NCI-H1436 treated with DMSO at 0.1 percent for 48 hours (cell line): ENCODE measurements at places on chromosomes 2 and 18.

- no peak for DNase-seq
Measured at GRCh38 chr2:60555066-60555782, 1.8 kb upstream of the BCL11A start.

DNA sequence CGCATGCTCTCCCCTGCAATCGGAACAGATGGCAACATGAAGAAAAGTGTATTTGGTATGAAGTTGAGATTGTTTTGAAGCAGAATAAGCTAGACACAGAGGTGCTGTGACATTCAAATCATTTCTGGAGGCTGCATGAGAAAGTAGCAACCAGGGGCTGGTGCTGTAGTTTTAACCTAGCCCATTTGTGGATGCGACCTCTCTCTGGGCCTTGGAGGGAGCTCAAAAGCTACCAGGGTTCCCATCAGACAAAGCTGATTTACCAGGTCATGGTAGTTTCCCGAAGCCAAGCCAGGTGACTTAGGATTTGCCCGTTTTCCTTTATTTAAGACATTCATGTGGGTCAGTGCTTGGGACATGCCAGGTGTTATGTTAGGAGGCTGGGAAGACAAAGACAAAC lies 77.5 kb downstream of the CIB4 start:
- no peak for DNase-seq

GRCh38 chr2:143121957-143122356 lies 7.3 kb upstream of the ARHGAP15 start:
- DNase-seq: no peak

GRCh38 chr18:62464266-62464665 lies 58.6 kb upstream of the ZCCHC2 start:
- no peak for DNase-seq

GRCh38 chr18:9516437-9517064 lies 41.2 kb downstream of the RALBP1 start:
- DNase-seq: peak; percentile 27

GRCh38 chr2:71789556-71790204 lies 336.3 kb downstream of the DYSF start:
- no peak for DNase-seq

DNA sequence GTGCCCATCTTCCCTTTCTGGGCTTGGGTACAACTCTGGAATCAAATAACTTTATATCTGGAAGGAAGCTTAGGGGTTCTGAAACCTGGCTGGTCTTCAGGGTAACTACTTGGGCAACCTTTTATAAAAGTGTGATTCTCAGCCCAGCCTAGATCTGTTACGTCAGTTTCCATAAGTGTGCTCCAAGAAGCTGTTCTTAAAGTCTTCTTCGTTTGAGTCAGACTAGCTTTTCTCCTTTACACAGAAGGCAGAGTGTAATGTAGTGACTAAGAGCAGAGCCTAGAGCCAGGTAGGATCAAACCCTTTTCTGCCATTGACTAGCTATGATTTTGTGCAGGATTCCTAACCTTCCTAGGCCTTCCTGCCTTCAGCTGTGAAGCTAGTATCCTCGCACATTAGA lies 5.8 kb downstream of the ITGA6 start:
- no peak for DNase-seq

DNA sequence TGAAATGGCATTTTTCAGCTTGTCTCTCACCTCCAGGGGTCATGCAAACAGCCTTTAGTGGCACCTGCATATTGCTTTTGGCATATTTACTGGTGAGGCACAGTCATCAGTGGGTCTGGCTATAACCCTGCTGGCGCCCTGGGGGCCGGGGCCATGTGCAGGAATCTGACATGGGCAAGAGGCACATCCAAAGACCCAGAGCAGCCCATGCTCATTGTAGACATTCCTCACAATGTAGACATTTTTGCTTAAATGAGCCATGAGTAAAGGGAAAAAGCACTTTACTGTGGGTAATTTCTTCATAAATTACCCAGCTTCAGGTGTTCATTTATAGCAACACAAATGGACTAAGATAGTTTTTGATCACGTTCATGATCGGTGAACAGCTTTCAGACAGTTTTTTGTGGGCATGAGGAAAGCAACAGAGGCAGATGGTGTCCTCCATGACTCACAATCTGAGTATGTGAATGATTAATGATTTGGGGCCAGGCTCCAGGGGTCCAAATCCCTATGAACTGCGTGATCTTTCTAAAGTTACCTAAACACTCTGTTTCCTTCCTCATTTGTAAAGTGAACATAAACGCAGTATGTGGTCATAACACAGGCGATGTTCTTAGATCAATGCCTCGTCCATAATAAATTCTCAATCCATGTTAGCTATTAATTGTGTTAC lies 85.8 kb downstream of the LIPG start:
- DNase-seq: no peak

- no peak for DNase-seq
Measured at GRCh38 chr2:171430516-171431410, 3.0 kb downstream of the METTL8 start.

GRCh38 chr2:38533757-38534545 lies 68.8 kb downstream of the HNRNPLL start:
- DNase-seq: no peak

DNA sequence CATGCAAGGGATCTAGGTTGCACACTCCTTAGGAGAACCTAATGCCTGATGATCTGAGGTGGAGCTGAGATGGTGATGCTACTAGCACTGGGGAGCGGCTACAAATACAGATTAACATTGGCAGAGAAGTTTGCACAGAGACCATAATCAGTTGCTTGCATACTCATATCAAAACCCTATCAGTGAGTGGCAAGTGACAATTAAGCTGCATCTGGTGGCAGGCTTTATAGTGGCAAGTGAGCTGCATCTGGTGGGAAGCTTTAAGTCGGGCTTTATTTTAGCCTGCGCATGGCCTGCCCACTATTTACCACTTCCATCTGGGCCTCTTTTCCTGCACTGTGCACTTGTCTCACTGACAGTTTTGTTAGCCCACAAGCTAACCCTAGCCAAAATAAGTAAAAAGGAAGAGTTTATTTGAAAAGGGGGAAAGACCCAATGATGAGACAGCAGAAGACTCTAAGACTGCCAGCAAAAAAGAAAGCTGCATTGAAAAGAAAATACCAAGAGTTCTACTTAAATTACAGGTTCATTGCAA lies 140.9 kb upstream of the B3GNT2 start:
- DNase-seq: no peak

DNA sequence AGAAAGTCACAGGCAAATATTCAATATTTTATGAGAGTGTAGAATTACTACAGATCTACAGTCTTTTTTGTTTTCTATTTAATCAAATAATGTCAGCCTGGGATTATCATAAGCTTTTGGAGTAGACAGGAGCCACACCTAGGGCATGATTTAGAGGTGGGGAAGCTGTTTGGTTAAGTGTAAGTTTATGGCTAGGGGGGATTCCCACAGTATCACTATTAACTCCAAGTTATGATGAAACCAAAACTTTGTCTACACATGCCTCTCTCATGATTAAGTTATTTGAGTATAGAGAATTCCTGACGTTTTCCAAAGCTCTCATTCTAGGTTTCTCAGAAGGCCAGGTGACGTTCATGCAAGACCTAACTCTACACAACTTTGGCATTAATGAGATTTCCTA lies 2.1 kb downstream of the SERPINB10 start:
- no peak for DNase-seq

DNA sequence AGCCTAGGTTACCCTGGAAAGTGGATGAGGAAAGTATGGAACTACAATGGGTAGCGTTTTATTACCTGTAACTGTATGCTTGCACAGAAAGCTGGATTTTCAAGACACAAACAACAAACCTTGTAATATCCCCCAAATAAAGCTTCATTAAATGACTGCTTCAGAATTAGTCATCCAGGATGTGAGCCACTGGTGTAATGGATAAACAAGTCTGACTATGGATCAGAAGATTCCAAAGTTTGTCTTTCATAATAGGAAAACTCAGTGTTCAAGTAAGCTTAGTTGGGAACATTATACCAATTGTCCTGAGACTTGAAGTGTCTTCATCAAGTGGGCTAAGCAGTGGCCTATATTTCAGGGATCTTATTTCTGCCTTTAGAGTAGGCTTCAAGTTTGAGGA lies 518.8 kb downstream of the LRP1B start:
- DNase-seq: no peak

- DNase-seq: no peak
Measured at GRCh38 chr2:241943209-241943850, 73.8 kb downstream of the RTP5 start.
